Lower lobe of right lung (tissue), 2 donors: ENCODE measurements at places on chromosomes 1 and 21.

DNA sequence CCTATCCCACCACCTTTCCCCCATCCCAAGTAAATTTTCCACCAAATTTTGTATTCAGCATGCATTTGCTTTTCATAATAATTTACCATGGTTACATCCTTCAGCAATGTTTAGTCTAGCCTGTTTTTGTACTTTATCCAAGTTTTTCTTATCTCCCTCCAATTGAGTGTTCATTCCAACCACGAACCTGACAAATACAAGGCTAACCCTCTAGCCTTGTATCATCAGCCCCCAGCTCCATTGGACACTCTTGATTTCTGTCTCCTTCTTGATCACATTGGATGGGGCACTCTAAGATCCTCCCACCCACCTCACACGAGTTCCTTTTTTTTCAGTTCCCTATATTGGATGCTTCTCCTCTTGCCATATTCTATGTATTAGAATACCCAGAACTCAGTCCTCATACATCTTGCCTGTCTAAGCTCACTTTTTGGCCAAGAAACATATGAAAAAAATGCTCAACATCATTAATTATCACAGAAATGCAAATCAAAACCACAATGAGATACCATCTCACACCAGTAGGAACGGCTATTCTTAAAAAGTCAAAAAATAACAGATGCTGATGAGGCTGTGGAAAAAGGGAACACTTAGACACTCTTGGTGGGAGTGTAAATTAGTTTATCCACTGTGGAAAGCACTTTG lies 40.5 kb upstream of the SLC35F3 start:
- H3K4me1 ChIP-seq, result no peaks in the 10 kb centered on the region
- no peak for DNase-seq
- no peak overlapping the region for H3K27ac ChIP-seq
- no peak overlapping the region for H3K4me3 ChIP-seq
- no peaks in the 10 kb centered on the region for H3K27me3 ChIP-seq

- no peaks in the 10 kb centered on the region for H3K27me3 ChIP-seq
- H3K4me1 ChIP-seq, result no peaks in the 10 kb centered on the region
- no peak for DNase-seq
- no peak overlapping the region for H3K27ac ChIP-seq
These were observed 186.0 kb upstream of the PTGFR start for GRCh38 chr1:78304761-78305160.

DNA sequence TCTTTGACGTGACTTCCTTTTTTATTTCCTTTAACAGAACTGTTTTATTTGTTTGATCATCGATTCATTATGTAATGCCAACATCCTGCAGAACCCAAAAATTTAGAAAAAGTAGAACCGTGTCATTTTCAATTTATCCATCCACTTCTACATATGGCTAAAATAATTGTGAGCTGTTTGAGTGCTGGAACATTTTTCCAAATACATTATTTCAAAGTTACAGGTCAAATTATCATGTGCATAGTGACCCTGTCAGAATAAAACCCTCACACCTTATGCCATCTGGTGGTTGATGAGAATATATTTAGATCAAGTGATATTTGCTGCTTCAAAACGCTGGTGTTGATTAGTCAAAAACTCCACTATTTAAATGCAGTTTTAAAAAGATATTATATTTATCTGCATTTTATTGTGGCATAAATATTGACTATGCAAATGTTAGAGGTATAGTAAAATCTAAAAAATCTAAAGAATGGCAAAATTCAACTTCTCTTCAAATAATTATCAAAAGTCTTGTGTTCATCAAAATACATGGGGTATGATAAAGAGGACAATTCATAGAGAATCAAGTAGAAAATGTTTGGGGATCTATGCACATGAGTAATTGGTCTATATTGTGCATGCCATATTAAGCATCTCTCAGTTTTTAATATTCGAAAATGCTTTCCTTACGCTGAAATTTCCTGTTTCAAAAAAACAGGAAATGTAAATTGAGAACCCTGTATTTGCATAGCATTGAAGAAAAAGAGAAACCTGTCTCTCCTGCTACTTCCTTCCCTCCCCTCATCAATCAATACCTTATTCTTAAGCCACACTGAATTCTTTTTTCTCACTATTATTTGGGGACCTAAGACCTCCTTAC lies 39.7 kb downstream of the UBE2U start:
- H3K27me3 ChIP-seq, result no peaks in the 10 kb centered on the region
- peaks cover 4% of the 10 kb centered on the region for H3K4me1 ChIP-seq
- H3K27ac ChIP-seq, result no peak overlapping the region
- H3K4me3 ChIP-seq, result no peak overlapping the region
- no peak for DNase-seq
- H3K36me3 ChIP-seq, result no peaks in the 10 kb centered on the region

DNA sequence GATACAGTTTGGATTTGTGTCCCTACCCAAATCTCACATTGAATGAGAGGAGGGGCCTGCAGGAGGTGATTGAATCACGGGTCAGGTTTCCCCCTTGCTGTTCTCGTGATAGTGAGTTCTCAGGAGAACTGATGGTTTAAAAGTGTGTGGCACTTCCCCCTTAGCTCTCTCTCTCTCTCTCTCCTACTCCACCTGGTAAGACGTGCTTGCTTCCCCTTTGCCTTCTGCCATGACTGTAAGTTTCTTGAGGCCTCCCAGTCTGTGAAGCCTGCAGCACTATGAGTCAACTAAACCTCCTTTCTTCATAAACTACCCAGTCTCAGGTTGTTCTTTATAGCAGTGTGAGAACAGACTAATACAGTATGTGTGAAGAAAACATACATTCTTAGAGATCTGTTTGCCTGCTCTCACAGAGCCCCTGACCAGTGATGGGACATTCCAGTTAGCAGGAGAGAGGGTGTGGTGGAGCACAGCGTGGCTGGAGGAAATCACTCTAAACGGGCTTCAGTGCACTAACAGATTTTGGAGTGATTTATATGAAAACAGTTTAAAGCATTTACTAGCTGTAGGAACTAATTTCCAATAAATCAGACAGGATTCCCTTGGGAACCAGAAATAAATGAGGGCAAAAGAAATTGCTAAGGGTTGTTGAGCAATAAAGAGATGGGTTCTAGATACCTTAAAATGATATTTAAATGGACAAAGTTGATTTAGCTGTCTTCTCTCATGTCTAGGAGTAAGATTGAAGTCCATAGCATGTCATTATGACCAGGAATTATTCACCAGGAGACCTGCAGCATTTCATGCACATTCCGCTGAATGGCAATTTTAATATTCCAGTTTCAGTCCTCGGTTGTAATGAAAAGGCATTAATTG lies 411.0 kb downstream of the CAMTA1 start:
- DNase-seq, result no peak
- H3K4me3 ChIP-seq, result no peak overlapping the region
- H3K27me3 ChIP-seq, result no peaks in the 10 kb centered on the region
- no peaks in the 10 kb centered on the region for H3K36me3 ChIP-seq
- no peaks in the 10 kb centered on the region for H3K4me1 ChIP-seq

GRCh38 chr1:194080826-194081225 lies 894.4 kb upstream of the B3GALT2 start:
- no peak overlapping the region for H3K27ac ChIP-seq
- H3K4me1 ChIP-seq, result no peaks in the 10 kb centered on the region
- no peaks in the 10 kb centered on the region for H3K36me3 ChIP-seq

- H3K27me3 ChIP-seq, result no peaks in the 10 kb centered on the region
- no peak for DNase-seq
- H3K36me3 ChIP-seq, result peaks cover 41% of the 10 kb centered on the region
- no peaks in the 10 kb centered on the region for H3K4me1 ChIP-seq
- H3K27ac ChIP-seq, result no peak overlapping the region
These were observed 44.2 kb downstream of the RPAP2 start for GRCh38 chr1:92343061-92343460.

- DNase-seq, result no peak
- H3K4me3 ChIP-seq, result no peak overlapping the region
- H3K27ac ChIP-seq, result no peak overlapping the region
- peaks cover 17% of the 10 kb centered on the region for H3K4me1 ChIP-seq
- H3K27me3 ChIP-seq, result no peaks in the 10 kb centered on the region
These were observed 5.0 kb downstream of the CTBS start for GRCh38 chr1:84569216-84569615.

GRCh38 chr21:37224861-37225839 lies 42.0 kb downstream of the VPS26C start:
- no peak overlapping the region for H3K4me3 ChIP-seq
- H3K27ac ChIP-seq, result no peak overlapping the region
- DNase-seq, result no peak
- H3K27me3 ChIP-seq, result no peaks in the 10 kb centered on the region
- peaks cover 66% of the 10 kb centered on the region for H3K36me3 ChIP-seq
- H3K4me1 ChIP-seq, result peaks cover 9% of the 10 kb centered on the region
